ENCODE measurements at places on chromosomes 5 and 9.

GRCh38 chr9:88076286-88077070 lies 61.8 kb downstream of the SPATA31C2 start:
- no peak for DNase-seq

DNA sequence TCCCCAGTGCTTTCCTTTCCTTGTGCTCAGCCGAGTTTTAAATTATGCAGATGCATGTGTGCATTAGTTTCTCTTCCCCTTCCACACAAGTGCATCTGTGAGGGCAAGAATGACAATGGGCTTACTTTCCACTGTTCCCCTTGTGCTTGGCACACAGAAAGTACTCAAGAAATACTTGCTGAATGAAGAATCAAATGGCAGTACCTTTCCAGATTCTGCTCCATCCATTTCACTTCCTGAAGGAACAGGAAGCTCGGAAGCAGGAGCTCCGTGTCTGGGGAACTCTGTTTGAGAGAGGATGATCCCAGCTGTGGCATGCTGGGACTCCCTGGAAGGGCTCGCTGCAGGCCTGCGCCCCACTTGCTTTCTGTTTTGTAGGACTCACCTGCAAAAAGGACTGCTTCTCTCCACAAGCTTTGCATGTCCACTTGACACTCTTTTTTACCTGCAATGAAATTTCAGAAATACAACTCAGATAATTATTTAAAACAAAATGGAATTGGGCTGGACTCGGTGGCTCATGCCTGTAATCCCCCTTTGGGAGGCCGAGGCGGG lies 5.5 kb downstream of the MRNIP start:
- DNase-seq, result no peak

- no peak for DNase-seq
Observed at GRCh38 chr5:38725371-38725865, 120.4 kb upstream of the OSMR start.

- no peak for DNase-seq
Observed at GRCh38 chr5:114418176-114419066, 56.6 kb downstream of the KCNN2 start.

GRCh38 chr5:21711866-21712758 lies 1141.0 kb downstream of the CDH12 start:
- no peak for DNase-seq

GRCh38 chr9:83630938-83631457 lies 8.1 kb downstream of the IDNK start:
- no peak for DNase-seq

- no peak for DNase-seq
Observed at GRCh38 chr9:1870915-1871314, 144.2 kb upstream of the SMARCA2 start.

DNA sequence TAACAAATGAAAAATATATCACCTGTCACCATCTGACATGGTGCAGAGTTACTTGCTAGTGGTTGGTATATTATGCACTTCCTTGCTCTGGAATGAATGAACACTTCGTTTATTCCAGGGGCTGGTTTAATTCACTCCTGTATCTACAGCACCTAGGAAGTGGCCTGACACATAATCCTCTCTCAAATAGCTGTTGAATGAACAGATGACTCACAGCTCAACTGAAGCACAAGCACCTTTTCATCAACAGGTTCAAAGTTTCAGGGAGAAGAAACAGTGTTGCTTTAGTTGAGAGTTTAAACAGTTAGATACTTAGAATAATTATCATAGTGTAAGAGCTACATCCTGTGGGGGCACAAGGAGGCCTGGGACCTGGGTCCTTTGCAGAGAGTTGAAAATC lies 135.0 kb upstream of the DAP start:
- no peak for DNase-seq

All from GDM1 (cell line).